ENCODE measurements at places on chromosomes 1 and 21.

DNA sequence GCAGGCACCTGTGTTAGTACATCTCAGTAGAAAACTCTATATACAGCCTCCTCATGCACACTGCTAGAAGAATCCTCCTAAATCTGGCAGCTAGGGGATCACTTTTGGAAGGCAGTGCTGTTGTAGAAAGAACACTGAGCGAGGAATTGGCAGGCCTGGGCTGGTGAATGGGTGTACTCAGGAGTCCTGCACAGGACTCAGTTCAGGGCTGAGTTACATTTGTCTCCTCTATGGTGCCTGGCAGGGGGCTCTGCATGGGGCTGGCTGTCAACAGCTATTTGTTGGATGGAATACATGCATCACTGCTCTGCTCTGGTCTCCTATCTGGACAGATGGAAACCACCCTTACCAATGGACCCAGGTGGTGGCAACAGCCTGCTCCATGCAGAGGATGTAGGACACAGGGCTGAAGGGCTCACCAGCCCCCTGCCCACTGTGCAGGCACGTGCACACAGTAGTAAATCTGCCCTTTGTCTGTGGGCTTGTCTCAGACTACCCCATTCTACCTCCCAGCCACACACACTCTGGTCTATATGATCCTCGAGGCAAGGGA is 74.2 kb downstream of the LRIG2 start:
- no peak for DNase-seq

DNA sequence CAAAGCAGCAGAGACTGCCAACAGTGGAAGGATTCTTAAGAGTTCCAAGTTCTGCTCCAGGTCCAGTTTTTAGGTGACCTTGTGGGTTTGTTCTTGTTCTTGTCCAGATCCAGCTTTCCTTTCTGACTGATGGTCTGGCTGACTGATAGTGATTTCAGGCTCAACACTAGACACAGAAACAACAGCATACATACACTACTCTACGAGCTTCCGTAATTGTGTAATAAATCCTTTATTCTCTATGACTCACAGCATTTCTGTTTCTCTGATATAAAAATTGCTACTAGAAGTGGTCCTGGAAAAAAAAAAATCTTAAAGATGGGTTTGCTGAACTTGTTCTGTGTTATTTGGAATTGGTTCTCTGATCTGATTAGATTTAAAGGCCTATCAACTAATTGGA is 62.2 kb upstream of the PTCH2 start:
- no peak for DNase-seq

- DNase-seq: no peak
These were observed 279.6 kb downstream of the NFIA start for GRCh38 chr1:61361931-61362330.

DNA sequence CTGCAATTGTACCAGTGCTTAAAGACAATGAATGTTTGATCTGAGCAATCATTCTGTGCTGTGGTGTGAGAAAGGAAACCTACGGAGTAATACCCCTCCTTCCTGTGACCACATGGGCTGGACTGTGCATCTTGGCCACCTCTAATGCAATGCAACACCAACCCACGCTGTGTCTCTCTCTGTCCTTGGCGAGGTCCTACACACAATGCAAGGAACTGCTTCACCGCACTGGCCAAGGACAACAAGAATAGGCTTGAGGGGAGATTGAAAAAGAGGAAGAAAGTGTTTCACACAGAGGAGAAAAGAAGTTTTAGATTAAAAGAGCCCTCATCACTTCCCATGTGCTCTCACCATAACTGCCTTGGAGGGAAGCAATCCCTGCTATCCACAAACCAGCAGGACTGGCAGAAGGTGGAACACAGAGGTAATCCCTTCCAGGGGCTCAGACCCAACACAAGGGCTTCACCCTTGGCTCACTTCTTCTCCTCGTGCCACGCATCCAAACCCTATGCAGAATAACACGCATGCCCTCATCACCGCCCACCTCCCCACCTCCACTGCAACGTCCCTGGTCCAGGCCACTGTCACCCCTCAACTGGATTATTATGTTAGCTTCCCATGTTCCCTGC is 112.5 kb upstream of the ERG start:
- no peak for DNase-seq
